ENCODE measurements at places on chromosomes 5 and 9.

- no peak for DNase-seq
Observed at GRCh38 chr5:138736293-138736692, 16.9 kb upstream of the CTNNA1 start.

DNA sequence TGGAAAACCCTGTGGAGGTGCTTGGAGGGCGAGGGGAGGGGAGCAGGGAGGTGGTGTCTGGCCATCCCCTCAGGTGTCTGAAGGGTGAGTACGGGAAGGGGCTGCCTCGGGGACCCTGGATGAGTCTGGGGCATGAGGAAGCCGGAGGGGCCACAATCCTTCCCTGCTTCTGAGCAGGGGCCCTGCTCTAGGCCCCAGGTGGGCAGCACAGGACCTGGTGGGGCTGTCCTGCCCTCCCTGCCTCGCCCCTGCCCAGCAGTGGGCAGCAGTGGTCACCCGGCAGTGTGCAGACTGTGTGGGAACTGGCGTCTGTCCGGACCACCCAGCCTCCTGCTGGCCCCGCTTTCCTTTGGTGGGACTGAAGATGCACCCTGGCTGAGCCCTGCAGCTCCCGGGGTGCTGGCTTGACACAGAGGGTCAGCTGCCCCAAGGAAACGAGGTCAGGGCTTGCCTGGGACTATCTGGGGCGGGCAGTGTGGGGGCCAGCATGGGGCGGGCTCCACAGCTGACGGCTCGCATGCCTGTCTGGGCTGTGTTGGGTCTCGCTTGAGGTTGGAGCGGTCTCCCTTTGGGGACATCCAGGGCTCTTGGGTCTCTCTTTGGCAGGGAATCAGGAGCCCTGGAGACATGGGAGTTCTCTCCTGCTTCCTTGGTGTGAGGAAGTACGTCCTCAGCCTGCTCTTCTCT, 26.1 kb downstream of the RXRA start:
- no peak for DNase-seq

DNA sequence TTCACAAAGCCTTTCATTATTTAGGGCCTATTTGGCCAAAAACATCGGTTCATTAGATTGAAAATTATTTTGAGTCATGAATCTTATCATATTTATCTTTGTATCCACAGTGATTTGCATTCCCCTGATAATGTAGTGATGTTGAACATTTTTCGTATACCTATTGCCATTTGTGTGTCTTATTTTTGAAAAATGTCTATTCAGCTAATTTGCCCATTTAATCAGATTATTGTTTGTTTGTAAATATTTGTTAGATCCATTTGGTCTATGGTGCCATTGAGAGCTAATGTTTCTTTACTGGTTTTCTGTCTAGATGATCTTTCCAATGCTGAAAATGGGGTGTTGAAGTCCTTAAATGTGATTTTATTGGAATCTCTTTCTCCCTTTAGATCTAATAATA, 439.2 kb upstream of the TYRP1 start:
- no peak for DNase-seq

DNA sequence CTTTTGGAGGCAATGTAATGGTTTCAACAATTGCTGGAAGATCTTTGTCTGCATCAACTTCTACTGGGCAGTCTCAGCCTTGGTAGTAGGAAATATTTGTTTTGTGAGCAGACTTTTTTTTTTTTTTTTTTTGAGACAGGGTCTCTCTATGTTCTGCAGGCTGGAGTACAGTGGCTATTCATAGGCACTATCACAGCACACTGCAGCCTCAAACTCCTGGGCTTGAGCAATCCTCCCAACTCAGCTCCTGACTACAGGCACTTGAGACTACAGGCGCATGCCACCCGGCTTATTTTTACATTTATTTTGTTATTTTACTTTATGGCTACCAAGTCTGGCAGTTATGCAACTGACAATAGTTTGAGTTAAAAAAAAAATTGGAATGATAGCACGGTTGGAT, 187.3 kb downstream of the SNX18 start:
- DNase-seq: no peak

GRCh38 chr9:14198841-14199455, 115.0 kb downstream of the NFIB start:
- DNase-seq: no peak

DNA sequence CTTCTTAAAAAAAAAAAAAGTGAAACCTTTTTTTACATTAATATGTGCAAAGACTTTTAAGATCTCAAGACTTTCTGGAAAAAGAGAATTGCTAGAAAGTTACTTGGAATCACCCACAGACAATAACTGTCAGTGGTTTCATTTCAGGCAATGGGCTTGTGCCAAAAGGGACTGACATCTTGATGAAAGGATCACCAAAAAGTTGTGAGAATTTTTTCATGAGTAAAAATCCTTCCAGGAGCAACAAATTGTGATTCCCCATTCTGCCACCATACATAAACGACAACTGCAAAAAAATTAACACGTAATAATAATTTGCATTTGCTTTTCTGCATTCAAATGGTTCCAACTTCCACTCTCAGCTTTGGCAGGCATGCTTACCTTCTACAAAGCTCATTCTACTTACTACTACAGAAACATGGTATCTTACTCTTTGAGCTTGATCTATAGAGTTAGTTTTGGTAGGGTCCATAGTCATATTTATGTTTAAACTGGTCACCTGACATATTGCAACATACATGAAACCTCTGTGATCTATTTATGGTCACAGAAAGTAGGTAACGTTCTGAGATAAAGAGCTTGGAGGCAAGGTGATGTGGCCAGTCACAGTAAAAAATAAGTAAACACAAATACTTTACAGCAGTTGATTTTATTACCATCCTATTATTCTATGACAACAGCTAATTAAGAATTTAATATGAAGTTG, 3.0 kb downstream of the NREP start:
- DNase-seq: no peak

DNA sequence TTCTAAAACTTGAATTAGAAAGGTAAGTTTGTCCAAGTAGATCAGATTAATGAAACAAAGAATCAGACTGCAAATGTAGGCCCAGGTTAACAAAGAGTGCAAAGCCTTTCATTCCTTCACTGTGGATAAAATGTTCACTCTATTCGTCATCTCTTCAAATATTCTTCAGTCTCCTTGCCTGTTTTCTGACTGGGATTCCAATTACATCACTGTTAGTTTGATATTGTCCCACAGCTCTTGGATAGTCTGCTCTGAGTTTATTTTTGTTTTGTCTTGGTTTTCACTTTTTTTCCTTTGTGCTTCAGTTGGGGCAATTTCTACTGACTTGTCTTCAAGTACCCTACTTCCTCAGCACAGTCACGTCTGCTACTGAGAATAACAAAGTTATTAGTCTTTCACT, 38.5 kb upstream of the GZMA start:
- no peak for DNase-seq

DNA sequence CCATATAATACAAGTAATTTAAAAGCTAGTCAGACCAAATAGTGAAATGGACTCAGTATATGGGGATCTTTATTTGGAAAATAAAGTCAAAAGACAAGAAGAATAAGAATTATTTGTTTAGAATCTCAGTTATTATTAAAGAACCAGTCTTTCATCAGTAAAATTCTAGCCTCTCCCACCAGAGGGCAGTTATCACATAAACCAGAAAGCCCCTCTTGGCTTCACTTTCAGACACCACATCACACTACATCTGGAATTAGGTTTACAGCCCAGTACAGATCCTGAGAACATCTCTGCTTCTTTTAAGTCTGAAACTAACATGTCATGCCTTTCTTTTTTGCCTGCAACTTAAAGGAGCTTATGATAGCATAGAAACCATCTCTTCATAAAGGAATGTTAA, 12.2 kb upstream of the HSPB3 start:
- peak; percentile 49 for DNase-seq

DNA sequence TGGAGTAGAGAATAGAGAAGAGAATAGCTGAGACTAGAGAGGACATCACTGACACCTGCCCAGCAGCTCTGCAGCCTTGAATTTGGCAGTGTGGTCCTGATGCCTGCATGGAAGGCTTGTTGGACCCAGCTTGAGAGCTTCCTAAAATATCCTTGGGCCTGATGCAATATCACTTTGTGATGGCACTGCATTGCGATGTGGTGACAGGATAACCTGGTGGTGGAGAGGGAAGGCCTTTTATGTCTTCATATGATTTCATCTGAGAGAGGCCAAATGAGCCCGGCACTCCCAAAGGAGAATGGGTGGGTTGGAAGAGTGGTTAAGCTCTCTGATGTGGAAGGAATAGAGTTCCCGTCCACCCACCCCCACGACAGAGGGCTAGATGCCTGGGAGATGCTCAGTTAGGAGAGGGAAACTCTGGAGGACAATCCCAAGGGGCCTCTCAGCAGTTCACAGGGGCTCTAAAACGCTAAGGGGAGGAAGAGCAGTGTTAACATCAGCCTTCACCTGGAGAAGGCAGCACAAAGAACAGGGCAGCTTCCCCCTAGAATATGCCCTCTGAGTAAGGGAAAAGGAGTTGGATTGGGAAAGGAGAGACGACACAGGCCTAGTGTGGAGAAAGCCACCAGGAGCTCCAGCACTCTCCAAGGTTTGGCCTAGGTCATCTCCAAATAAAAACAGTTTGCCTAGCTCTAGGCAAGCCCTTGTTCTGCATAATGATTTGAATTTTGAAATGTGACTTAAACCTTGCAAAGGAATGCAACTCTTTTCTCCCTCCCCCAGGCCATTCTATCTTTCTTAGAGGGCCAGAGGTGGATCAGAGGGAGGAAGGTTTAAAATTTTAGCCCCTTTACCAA, 99.8 kb upstream of the SSBP2 start:
- DNase-seq: no peak

- DNase-seq: no peak
Observed at GRCh38 chr9:101639785-101640665, 45.3 kb upstream of the PPP3R2 start.

GRCh38 chr9:130405657-130406257, 39.0 kb upstream of the ASS1 start:
- no peak for DNase-seq

DNA sequence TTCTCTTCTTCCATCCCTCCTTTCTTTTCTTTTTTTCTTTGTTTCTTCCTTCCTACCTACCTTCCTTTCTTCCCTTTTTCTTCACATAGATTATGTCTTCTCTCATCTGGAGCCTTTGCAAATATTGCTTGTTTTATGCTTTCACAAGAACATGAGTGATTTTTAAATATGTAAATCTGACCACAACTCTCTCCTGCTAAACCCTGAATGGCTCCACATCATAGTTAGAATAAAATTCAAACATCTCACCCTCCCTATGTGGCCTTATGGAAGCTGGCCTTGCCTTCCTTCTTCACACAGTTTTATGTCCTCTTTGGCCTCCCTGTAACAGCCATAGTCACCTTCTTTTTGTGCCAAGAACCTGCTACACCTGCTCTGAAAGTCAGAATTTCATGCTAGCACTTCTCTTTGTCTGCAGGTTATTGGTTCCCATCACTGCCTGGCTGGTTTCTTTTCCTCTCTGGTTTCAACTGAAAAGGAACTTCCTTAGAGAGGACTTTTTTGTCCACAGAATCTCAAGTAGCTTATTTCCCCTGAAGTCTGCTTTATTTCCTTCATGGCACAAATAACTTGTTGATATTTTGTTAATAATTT, 114.3 kb upstream of the TNC start:
- no peak for DNase-seq

- DNase-seq: peak; percentile 41
Observed at GRCh38 chr5:80937584-80938356, 22.4 kb upstream of the RASGRF2 start.

DNA sequence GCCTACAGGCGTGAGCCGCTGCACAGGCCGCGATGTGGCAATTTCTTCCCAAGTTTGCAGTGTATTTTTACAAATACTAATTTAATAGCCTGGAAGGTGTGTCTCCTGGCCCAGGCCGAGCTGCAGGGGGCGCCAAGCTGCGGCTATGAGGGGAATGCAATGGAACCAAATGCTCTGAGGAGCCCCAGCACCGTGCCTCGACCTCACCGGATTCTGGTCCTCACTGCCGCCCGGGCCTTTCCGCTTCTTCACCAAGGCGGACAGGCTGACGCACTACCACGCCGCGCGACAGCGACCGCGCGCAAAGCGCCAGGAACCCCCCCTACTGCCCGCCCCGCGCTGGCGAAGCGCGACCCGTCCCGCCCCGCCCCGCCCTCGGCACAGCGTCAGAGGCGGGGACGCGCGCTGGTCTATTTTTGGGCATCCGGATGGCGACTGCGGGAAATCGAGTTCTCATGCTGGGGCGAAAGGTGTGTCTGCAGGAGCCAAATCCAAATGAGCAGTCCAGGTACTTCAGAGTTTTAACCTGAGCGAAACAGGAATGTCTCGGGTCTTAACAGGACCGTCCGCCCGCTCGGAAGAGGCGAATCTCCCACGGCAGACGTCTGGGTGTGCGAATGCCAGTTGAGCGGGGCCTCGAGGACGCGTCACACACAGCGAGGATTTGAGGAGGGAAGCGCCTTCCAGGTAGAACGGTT, 31.7 kb upstream of the PRXL2C start:
- DNase-seq: peak; percentile 91

GRCh38 chr5:151700820-151701219, 14.1 kb upstream of the SPARC start:
- DNase-seq: no peak

DNA sequence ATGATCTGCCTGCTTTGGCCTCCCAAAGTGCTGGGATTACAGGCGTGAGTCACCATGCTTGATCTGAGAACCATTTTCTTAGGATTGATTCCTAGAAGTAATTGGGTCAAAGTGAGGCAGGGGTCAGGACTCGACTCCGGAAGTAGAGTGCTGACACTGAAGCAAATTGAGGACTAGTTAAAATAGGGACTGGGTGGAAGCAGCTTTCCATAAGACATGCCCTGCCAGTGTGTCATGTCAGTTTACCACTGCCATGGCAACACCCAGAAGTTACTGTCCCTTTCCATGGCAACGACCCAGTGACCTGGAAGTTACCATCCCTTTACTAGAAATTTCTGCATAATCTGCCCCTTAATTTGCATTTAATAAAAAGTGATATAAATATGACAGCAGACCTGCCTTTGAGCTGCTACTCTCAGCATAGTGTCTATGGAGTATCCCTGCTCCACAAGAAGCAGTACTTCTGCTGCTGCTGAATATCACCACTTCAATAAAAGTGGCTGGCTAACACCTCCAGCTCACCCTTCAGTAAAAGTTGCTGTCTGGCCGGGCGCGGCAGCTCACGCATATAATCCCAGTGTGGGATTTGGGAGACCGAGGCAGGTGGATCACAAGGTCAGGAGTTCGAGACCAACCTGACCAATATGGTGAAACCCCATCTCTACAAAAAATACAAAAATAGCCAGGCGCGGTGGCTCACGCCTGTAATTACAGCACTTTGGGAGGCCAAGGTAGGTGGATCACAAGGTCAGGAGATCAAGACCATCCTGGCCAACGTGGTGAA, 47.8 kb upstream of the JADE2 start:
- no peak for DNase-seq

DNA sequence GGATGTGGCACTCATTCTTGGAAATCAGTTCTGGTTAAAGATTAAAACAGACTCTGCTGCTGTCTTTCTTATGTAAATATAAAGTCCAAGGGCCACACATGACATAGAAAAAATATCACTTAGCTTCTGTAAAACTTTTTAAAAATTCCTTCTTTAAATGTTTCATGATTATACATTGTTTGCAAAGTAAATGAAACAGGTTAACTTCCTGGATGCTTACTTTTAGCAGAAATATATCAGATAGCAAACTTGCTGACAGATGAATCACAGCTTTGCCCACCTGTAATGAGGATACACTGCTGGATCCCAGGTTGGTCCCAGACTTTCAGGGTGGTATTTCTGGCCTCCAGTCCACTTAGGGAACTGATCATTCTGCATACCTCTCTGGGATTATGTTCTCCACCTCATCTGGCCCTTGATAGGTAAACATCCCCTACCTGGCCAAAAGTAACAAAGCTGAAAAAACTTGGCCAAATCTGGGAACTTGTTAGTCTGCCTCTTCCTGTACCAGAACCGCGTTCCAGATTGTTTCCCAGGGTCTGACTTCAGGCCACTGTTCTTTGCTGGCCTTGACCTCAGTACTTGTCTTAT, 340.5 kb downstream of the ADGRV1 start:
- no peak for DNase-seq

GRCh38 chr9:109440117-109440515, 58.0 kb downstream of the PTPN3 start:
- no peak for DNase-seq
